AG04449 (cell line): ENCODE measurements at places on chromosomes 3 and 15.

- DNase-seq: no peak
Measured at GRCh38 chr3:195249057-195249770, 21.7 kb downstream of the XXYLT1 start.

- no peak for DNase-seq
Measured at GRCh38 chr15:88810446-88810845, 7.2 kb downstream of the ACAN start.

DNA sequence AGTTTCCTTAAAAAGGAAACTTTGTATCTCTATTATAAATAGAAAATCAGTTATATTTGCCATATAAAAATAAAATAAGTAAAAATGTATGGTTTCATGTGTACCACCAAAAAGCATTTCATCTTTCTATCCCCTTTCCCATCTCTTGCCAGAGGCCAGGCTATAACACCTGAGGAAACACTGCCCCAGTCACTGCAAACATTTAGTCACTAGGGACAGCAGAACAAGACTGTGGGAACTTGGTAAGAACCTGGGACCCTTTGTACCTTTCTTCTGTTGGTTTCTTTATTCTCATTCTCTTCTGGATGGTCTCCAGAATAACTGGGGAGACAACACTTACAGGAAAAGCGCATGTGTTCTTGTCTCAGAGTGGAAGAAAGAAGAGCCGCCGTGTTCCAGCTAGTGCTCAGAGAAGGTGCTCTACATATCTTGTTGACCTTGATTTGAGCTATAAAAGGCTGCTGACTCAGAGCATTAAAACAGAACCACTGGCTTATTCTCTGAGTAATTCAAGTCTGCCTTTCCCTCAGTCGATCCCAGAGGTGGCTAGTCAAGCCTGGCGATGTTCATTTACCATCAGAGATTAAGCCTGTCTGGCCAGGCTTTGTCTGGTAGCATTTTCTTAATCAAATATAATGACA is 361.6 kb downstream of the RBMS3 start:
- peak; percentile 38 for DNase-seq

DNA sequence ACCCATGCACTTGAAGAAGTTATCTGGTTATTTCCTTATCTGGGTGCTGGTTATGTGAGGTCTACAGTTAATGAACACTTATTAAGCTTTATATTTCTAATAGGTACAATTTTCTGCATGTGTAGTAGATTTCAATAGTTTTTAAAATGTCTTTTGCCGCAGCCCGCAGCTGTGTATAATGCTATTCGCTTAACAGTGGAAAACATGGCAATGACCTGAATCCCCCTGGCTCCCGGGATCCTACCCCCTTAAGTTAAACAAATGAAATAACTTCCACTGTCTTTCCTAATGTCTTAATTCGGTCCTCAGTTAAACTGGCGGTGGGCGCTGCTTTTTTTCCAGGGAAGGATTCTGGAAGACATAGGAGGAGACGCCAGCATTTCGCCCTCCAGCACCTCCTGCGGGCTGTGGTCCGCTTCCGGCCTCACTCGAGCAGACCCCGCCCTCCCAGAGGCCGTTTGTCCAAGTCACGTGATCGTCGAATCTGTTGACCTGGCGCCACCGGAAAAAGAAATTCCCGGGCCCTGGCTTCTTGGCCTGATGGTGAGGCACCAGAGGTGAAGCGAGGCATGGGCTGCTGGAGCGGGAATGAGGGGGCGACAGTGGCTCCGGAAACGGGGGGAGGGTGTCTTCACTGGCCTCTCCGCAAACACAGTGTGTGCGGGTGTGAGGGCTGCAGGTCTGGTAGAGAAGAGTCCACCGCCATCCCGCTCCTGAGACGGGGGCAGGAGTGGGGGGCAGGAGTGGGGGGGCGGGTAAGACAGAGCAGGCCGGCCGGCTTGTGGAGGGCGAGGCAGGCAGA is 45.6 kb upstream of the CSPG4 start:
- no peak for DNase-seq

GRCh38 chr3:1275495-1275894 is 182.7 kb downstream of the CNTN6 start:
- DNase-seq: no peak

DNA sequence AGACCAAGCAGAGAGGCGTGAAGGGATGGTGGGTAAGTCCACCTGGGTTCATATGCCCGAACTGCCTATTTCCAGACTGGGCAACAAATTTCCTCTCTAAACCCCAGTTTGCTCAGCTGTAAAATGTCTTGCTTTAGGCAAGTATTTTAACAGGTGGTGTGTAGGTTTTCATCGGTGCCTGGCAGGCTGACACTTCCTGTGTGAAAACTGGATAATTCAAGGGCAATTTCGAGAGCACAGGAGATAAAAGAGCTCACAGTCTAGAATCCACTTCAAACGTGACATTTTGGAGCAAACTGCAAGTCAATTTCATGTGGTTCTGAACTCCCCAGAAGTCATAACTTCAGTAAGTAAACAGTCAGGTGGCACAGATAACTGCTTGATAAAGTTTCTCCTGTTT is 112.2 kb downstream of the OXNAD1 start:
- no peak for DNase-seq

GRCh38 chr3:195102609-195103467 is 168.1 kb downstream of the XXYLT1 start:
- peak; percentile 88 for DNase-seq

- DNase-seq: no peak
Measured at GRCh38 chr3:106276755-106277612, 408.2 kb upstream of the CBLB start.

GRCh38 chr3:149494022-149494758 is 19.7 kb downstream of the TM4SF4 start:
- no peak for DNase-seq

- no peak for DNase-seq
Measured at GRCh38 chr3:48661501-48662144, 1.1 kb downstream of the CELSR3 start.

DNA sequence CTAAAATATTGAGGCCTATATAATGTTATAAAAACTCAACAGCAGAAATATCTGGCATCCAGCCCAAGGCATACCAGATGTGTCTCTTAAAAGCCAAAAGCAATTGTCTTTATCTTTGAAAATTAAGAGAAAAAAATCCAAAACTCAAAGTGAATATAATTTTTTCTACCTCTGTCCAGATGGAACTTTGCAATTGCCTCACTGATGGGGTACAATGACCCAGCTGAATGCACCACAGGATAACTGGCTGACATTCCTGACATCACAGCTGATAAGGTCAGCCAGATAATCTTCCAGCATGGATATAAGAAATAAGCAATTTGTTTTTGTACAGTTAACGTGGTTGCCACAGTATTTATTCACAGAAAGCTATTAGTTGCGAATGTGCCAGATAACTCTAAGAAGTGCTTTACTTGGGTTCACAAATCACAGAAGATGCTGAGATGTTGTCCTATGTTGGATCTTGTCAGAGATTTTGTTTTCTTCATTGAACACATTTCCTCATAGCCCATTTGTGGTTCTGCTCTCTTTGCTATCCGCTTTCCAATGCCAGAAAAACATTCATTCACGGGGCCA is 566.9 kb upstream of the CCDC54 start:
- no peak for DNase-seq

DNA sequence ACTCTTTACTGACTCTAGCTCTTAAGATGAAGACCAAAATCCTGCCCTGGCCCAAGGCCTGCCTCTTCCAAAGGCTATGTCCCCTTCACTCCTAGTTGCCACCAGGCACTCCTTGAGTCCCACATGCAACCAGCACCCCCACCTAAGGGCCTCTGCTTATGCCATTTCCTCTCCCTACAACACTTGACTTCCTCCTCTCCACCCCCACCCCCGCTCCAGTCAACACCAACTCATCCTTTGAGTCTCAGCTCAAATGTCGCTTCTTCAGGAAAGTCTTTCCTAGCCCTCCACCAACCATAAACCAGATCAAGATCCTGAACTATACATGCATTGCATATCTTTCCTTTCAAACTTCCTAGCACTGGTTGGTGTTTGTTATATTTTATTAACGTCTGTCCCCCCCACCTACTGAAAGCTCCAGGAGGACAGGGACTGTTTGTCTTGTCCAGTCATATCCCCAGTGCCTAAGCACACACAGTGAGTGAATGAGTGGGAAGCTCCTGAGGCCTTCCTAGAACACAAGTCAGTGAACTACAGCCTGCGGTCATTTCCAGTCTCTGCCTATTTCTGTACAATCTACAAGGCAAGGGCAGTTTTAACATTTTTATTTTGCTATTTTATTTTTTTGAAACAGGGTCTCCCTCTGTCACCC is 7.3 kb downstream of the TBC1D2B start:
- DNase-seq: no peak

GRCh38 chr15:82812994-82813393 is 3.6 kb downstream of the WHAMM start:
- DNase-seq: no peak

DNA sequence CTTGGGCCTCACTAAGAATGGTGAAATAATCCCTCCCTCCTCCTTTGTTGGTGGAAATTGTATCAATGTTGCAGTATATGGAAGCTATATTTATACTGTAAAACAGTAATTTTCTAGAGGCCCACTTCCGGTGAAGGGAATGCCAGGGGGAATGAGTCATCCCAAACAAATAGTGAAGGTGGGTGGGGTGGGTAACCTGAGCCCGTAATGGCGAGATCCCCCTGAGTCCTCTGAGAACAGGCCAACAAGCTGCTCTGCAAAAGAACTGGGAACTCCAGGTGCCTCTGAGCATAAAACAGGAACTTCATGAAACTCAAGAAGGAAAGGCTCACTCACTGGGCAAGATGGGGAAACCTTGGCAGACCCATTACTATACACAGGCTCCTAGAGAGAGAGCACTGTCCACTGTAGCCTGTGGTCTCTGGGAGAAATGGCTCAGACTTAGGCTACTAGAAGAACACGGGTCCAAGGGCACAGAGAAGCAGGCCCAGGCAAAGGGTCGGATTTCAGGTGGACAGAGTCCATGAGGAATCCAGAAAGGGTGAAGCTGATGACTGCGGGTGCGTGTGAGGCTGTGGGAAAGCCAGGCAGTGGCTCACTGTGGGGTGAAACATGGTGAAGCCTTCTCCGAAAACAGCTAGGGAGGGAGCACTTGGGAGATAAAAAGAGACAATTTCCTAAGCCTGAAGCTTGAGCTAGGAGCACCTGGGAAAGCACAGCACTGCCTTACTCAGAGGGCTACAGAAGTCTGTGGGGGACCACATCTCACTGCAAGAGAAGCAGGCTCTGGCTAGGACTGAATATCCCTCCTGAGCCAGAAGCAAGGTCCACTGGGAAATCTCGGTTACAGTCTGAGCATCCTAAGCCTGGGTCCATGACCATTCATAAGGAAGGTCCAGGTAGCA is 19.8 kb downstream of the LARP6 start:
- DNase-seq: no peak

GRCh38 chr15:64443747-64444621 is 16.4 kb upstream of the ZNF609 start:
- DNase-seq: peak; percentile 59

GRCh38 chr15:59687836-59688235 is 1.3 kb downstream of the BNIP2 start:
- DNase-seq: no peak

DNA sequence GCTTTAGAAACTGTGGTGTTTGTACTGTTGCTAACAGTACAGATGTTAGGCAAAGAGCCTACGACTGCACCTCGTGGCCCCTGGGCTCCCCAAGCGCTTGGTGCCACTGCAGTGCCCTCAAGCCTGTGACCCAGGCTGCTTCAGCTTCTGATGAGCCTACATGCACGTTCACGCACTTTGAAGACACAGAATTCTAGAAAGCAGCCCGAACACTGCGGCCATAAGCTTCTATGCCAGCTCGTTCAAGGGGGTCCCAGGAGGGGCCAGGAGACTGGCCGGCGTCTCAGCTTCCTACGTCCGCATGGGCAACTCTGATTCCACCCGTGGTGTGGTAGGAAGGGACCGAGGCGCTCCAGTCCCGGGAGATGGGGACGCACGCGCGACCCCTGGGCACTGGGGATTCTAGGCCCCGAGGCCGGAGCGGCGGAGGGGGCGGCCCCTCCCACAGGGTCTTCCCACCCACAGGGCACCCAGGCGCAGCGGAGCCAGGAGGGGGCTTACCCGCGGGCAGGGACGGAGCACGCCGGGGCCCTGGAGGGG is 653 bp downstream of the MYO5C start:
- no peak for DNase-seq
